ENCODE measurements at places on chromosomes 5 and 9.

DNA sequence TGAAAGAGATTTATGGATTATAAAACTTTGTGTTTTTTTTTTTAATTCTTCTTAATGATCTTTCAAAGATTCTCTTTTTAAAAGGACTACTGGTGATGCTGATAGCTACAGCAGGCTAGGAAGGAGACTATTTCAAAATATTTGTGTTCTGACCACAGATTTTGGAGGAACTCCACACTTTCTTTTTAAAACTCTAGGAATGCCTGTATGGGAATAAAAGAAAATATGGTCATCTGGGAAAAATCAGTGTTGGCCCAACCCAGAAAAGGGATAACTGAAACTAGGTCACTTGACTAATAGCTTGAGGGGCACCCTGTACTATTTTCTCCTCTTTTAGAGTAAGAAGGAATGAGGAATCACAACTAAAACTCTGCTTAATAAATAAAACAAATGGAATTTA, 97.6 kb upstream of the ADAMTS19 start:
- no peak for DNase-seq

DNA sequence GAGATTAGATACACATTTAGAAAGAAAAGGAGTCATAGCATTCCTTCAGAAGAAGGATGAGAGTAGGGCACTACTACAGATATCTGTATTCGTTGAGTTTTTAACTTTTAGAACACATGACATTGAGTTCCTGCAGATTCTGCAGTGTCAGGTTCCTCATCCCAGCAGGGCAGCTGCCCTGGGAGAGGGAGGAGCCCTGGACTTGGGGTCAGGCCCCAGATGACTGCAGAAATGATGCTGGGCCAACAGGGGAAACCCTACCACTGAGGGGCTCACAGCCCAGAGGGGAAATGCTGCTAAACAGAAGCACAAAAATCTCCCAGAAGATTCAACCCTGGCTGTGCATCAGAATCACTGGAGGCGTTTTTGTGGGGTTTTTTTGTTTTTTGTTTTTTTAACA, 68.9 kb upstream of the TAF1L start:
- no peak for DNase-seq

DNA sequence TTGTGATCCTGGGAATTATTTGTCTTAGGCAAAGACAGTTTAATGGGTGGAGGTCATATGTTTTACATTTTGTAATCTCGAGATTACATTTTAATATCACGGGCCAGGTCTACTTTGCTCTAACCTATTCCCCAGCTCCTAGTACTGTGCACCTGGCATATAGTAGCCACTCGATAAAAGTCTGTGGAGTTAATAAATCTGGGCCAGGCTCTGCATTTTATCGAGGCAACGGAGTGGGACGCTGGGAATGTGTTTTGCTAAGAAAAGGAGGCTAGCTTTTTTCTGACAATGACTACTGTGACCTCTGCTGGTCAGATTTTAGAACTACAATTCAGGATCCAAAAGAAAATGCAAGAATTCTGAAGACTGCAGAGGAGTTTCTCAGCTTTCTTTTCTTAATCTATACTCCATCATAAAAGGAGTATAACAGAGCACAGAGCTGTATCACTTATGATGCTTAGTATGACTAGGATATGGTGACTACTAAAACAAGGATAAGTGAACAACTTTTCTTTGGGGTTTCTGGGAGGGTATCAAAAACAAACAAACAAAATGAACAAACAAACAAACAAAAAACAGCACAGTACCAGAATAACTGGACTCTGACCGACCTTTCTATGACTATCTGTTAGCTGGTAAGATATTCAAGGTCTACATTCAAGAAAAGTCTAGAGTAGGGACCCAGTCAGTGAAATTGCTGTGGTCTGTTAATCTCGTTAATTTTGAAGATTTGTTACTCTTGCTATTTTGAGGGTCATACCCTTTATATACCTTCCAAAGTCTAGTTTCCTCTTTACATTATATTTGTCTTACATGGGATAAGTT, 46.1 kb upstream of the CER1 start:
- DNase-seq: peak; percentile 5

DNA sequence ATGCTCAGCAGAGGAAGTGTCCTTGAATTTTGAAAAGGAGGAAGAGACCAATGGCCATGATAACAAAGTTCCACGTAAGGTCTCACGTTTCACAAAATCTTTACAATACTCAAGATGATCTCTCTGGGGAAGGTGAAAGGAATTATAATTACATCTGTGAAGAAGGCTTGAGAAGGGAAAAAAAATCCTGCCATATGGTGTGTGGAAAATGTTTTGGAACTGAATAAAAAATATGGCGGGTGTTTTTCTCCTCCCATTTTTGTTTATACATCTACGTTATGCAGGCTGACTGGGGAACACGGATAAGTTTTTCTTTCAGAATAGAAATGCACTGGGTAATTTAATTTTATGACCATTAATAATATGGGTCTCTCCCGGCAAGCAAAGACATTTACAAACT, 425.6 kb upstream of the BRINP1 start:
- DNase-seq: no peak

DNA sequence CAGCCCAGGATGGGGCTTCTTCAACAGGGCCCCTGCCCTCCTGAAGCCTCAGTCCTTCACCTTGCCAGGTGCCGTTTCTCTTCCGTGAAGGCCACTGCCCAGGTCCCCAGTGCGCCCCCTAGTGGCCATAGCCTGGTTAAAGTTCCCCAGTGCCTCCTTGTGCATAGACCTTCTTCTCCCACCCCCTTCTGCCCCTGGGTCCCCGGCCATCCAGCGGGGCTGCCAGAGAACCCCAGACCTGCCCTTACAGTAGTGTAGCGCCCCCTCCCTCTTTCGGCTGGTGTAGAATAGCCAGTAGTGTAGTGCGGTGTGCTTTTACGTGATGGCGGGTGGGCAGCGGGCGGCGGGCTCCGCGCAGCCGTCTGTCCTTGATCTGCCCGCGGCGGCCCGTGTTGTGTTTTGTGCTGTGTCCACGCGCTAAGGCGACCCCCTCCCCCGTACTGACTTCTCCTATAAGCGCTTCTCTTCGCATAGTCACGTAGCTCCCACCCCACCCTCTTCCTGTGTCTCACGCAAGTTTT, 23.6 kb downstream of the PCDHGC5 start:
- DNase-seq: no peak

DNA sequence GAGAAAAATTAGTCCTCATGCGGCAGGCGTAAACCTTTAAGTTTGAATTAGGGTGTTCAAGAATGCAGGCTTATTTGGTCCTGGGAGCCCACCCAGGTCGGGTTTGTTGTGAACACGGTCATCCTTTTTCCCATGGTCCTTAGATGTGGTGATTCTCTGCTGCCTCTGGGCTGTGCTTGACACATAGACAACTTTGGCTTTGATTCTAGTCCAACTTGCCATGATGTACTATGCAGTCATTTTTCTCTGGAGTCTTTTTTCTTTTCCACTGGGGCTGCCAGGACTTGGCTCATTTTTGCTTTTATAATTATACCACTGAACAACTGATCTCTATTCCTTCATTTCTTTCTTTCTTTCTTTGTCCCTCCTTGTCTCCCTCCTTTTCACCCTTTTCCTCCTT, 218.6 kb downstream of the SREK1 start:
- no peak for DNase-seq

GRCh38 chr9:129264388-129264787, 86.3 kb upstream of the IER5L start:
- DNase-seq: no peak

GRCh38 chr9:110947491-110948044, 90.7 kb downstream of the LPAR1 start:
- no peak for DNase-seq

DNA sequence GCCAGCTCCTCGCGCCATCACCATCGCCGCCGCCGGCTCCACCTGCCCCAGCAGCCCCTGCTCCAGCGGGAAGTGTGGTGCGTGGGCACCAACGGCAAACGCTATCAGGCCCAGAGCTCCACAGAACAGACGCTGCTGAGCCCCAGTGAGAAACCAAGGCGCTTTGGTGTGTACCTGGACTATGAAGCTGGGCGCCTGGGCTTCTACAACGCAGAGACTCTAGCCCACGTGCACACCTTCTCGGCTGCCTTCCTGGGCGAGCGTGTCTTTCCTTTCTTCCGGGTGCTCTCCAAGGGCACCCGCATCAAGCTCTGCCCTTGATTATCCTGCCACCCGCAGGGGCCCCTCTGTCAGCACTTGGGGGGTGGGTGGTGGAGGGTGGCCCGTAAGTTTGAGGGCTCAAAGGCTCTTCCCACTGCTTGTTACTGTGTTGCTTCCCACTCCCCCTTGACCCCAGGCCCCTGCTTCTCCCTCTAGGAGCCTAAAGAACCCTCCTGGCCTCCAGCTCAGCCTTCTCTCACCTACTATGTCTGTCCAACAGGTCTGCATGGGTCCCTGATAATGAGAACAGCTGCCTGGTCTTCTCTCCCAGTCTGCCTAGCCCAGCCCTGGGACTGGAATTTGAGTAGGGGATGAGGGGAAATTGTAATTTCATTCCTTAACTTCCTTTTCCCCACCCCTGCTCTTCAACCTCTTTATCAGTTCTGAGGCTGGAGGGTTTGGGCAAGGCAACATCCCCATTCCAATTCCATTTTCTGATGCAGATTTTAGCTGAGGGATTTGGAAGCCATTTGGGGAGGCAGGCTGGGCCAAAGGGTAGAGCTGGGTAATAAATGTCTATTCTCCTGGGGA, 9.0 kb downstream of the RACK1 start:
- no peak for DNase-seq

- peak; percentile 66 for DNase-seq
Measured at GRCh38 chr9:88533951-88534455, 975 bp upstream of the NXNL2 start.

DNA sequence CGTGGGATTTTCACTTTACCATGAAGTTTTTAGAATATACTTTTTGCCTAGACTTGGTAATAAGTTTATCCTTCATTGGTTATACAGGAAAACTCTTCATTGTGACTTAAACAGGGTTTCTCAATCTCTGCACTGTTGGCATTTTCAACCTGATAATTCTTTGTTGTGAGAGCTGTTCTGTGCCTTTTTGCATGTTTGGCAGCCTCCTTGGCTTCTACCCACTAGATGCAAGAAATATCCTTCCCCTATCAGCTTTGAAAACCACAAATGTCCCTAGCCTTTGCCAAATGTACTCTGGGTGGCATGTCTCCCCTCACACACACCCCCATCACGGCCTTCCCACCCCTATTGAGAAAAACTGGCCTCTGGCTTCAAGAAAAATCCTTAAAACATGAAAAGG, 180.9 kb downstream of the ESM1 start:
- DNase-seq: no peak

DNA sequence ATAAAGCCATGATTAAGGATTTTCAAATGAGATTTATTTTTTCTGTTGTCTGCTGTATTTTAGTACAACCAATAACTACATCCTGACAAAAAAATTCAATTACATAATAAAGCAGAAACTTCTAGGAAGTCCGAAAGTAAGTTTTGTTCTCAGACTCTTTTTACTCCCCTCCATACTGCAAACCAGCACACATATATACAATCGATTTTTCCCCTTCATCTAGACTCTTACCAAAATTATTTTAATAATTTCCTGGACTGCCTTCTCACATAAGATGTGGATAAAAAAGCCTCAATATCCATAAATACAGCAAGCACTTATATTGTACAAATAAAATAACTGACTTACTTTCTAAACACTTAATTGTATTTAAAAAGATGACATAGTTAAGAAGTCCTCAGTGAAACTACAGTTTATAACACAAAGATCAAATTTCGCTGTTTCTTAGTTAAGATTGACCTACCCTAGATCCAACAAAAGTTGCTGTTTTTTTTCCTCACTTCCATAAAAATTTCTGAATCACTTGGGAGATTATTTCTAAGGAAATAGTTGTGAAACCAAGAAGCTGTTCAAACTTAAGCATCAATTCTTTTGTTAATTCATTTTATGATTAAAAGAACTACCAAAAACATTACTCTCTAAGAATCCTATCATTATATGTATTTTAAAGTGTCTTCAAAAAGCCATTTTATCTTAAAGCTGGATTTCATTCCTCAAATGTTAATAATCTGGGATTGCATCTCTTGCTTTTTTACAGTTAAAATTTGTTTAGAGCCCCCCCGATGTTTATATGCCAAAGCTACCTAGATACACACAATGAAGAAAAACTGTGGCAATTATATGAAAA, 74.7 kb upstream of the IFNE start:
- no peak for DNase-seq

- peak; percentile 52 for DNase-seq
Measured at GRCh38 chr5:40477856-40478546, 201.7 kb upstream of the PTGER4 start.

DNA sequence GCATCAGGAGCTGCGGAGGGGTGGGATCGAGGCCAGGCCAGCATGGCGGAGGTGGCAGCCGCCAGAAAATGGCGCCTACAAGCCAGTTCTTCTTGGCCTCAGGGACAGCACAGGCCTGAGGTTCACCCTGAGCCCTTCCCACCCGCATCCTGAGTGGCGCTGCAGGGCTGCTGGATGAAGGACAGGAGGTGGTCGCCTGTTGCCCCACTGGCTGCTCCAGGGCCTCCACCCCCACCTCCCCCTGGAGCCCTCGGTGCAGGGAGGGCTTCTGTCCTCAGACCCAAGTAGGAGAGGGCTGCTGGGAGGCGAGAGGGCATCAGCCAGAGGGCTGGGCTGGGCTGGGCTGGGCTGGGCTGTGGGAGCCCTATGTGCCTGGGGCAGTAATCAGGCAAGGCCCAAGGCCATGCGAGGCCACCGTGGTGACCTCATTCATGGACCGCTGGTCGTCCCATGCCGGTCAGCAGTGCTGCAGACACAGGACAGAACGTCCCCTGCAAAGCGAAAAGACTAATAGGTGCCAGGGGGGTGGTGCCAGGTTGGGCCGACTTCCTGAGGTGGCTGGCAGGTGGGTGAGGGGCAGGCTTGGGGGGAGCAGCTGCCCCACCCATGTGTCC, 13.8 kb downstream of the GPSM1 start:
- no peak for DNase-seq

- no peak for DNase-seq
Measured at GRCh38 chr5:41827792-41828191, 42.4 kb downstream of the OXCT1 start.

GRCh38 chr5:73908395-73908794, 282.4 kb downstream of the ARHGEF28 start:
- no peak for DNase-seq

- DNase-seq: no peak
Measured at GRCh38 chr5:172417983-172418630, 36.2 kb downstream of the SH3PXD2B start.
